Cardiac muscle cell (in vitro differentiated cells and primary cell): ENCODE measurements at places on chromosomes 4 and X.
A peak's percentile ranks its signal among the peaks of the same experiment; 100 is the strongest.

DNA sequence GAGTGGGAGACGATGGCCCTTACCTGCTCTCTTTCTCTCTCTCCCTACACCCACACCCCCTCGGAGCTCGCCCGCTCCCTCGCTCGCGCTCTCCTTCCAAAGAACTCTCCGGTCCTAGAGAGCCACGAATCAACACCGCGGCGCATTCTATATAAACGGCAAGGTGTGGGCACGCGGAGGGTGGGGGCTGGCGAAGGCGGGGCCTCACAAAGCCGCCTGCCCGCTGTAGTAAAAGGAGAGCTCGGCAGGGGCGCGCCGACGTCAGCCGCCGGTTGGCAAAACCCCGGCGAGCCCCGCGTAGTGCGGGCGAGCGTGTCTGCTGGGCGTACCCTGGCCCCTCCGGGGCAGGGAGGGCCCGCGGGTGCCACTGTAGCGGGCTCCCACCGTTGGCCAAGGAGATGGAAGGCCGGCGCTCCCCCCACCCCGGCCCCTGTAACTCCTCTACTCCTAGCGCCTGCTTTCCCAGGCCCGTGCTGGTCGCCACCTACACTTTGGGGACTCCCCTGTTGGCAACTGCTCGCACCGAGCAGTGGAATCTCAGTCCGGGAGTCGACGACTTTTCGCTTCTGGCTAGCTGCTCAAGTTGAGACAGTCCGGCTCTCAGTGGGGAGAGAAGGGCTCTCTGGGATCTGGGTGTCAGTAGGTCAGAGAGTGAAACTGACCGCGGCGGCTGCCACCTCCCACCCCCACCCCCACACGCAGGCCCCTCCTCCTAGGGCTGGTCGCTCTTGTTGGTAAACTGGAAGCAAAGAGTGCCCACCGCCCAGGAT, 325.5 kb upstream of the F9 start:
- no peak for DNase-seq

GRCh38 chrX:72117636-72118210, 14.0 kb downstream of the RTL5 start:
- no peak for DNase-seq

- peak; percentile 46 for DNase-seq
Measured at GRCh38 chr4:40980318-40980883, 230.6 kb downstream of the NSUN7 start.

GRCh38 chrX:134377537-134377936, 82.4 kb upstream of the HPRT1 start:
- peak; percentile 73 for DNase-seq

GRCh38 chrX:101385795-101386541, at the start of gene BTK:
TSS of gene BTK (minus strand) at chrX:101386191. CDS start at chrX:101375284, 10,907 bp downstream.
- DNase-seq = no peak

DNA sequence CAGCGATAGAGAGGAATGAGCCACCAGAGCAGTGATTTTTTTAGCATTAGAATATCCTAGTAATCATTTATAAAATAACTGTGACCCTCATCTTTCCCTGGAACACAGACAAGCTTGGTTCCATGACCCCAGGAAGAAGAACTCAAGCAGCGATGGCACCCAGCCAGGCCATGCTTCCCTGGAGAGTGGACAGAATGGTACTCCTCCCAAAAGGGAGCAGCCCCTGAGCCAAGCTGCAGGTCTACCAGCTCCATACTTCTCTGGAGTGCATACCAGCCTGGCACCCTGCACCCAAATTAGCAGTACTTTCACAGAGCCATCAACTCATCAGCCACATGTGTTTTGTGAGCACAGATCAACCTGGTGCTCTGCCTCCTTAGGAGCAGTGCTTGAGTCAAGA, 310.9 kb upstream of the PCDH10 start:
- no peak for DNase-seq

GRCh38 chr4:83724485-83725335, 188.8 kb downstream of the GPAT3 start:
- DNase-seq = no peak

DNA sequence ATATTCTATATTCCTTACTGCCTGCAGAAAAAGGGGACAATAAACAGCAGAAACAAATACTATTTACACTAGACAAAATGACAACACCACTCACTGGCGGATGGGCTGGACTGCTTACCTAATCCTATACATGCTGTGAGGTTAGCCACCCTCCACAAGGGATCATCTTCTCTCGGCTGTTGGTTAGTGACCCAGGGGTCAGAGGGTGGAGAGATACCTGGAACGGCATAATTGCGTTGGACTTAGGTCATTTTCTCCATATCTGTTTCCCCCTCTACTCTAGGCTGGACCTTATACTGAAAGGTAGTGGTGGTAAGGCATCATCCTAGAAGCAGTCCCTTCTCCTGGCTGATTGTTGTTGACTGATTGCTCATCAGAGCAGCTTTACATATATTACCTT, 286.8 kb upstream of the UGT8 start:
- DNase-seq = no peak

DNA sequence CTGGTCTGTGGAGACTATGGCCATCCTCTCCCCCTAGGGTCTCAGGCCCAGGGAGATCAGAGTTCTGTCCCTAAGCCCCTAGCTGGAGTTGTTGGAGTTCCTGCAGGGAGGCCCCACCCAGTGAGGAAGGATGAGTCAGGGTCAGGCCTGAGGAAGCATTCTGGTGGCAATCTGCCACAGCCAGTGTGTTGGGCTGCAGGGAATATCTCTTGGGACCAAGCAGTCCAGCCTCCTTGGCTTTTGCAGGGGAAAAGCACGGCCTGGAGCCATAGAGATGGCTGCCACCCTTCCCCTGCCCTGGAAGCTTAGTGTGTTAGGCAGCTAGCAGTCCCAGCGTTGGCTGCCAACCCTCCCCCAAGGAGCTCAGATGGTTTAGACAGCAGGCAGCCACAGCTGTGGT, 202.4 kb downstream of the RTL9 start:
- peak; percentile 17 for DNase-seq

- DNase-seq = no peak
Measured at GRCh38 chrX:82734140-82734539, 774.0 kb upstream of the POU3F4 start.

DNA sequence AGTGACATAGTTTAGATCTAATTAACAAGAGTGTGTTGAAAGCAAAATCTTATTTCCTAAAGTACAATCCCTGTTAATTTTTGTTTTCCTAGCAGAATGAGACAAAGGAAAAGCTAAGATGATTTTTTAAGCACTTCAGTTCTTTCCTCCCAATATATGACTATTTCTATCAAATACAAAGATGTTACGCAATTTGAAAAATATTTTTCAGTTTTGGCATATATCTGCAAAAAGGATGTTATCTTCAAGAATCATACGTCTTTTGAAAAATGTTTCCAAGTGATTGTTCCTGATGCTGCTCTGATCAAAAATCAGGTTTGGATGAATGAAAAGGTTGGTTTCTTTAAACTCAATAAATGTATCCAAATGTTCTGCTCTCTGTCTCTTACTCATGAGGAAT, 486.7 kb upstream of the CPEB2 start:
- no peak for DNase-seq

GRCh38 chr4:109921384-109921808, 8.7 kb downstream of the EGF start:
- DNase-seq = peak; percentile 57

DNA sequence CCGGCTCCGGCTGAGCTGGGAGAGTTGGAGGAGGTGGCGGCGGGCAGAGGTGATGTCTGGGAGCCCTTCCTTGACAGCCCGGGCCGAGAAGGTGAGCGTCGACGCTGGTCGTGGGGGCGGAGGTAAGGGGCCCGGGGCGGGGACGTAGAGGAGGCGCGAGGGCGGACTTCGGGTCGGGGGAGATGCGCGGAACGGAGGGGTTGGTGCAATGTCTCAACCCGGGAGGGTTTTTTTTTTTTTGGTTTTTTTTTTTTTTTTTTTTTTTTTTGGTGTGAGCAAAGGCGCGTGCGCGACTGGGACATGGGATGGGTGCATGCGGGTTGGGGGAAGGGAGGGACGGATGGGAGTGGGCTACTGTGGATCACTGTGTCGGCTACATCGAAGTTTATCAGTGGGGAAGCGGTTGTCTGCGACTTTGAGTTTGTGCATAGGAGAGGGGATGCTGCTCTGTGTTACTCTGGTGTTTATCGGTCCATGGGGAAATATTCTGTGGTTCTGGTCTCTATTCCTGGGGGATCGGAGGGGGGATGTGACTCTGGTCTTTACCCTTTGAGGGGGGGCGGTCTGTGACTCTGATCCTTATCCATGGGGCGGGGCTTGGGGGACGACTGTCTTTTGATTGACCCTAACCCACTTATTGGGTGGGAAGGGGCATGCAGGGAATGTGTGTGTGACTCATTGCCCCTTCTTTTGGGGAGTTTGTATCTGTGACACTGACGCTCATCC, 537 bp downstream of the RBM10 start:
- no peak for DNase-seq

GRCh38 chr4:73721435-73721834, 18.9 kb upstream of the CXCL8 start:
- no peak for DNase-seq

DNA sequence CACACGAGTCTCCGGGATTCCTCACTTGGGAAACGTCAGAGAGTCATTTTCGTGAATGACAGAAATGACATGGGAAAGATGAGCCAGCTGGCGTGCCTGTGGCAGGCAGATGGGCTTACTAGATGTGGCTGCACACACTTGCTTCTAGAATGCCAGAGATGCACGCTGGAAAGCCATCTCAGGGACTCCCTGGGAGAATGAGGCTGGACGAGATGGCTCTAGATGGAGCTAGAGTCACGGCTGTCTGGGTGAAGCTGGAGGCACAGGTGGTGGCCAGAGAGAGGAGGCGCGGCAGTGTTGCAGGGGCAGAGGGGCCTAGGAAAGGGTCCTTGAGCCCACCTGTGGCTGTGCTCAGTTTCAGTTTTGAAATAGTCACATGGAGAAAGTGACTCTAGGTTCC, 26.0 kb downstream of the TKTL1 start:
- no peak for DNase-seq

DNA sequence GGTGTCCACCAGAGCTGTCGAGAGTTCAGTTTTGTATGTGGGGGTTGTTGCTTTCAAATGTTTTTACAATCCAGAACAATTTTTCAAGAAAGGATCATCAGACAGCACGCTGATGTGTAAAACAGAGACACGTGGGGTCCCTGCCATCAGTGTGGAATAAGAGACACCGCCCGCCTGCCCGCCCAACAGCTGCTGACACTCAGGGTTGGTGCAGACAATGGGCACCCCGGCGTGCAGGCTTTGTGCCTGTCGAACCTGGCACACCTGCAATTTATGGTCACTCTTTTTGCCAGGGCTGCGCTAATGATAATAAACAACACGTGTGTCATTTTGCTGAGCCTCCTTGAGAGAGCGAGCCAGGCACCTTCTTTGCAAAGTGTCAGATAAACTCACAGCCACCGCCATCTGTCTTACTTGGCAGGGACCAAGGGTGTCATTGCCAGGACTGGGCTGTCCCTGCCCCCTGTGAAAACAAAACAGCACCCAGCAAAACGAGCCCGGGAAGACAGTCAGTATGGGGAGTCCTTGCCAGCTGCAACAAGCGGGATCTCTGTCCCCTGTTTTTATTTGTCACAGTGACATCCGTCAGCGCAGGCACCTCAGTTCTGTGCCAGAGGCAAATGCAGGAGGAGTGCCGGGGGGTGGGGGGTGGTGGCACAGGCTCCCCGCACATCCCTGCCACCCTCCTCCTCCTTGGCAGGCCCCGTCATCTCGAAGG, 69.1 kb downstream of the PSAPL1 start:
- no peak for DNase-seq

DNA sequence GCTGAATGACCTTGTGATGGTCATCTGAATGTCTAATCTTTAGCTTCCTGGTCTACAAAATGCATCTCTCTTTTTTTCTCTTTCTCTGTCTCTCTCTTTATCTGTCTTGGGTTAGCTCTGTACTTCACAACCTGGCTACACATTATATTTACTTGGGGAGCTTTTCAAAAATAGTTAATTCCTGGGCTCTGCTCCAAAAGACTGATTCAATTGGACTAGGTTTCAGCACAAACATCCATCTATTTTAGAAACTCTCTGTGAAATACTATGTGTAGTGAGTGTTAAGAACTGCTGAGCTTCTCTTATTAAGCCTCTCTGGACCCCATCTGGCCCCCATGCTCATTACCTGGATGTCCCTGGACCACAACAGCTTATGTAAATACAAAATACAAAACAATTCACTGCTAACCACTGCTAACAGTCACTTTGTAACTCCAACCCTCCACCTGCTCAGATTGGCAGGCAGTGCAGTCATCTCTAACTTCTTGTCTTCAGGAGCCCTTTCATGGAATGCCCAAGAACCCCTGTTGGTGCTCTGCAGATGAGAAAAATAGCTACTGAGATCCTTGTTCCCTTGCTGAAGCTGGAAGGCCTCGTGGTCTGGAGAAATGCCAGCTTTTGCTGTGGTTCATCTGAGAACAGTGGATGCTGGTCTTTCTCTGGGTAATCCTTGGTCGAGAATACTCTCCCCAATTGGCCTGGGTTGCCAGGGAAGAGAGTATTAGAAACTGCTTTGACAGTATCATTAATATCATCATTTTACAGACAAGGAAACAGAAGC, 14.8 kb upstream of the BOD1L1 start:
- DNase-seq = no peak

DNA sequence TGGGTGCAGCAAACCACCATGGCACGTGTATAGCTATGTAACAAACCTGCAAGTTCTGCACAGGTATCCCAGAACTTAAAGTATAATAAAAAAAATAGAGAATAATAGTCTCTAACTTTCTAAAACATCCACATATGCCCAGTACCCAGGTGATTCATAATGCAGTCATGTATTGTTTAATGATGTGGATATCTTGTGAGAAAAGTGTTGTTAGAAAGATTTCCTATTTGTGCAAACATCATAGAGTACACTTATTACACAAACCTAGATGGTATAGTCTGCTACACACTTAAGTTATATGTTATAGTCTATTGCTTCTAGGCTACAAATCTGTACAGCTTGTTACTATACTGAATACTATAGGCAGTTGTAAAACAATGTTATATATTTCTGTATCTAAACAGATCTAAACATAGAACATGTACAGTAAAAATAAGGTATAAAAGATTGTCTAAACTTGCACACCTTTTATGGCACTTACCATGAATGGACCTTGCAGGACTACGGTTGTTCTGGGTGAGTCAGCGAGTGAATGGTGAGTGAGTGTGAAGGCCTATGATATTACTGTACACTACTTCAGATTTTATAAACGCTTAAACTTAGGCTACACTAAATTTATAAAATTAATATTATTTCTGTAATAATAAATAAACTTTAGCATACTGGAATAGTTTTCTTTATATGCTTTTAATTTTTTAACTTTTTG, 232.2 kb upstream of the SLIT2 start:
- no peak for DNase-seq

- peak; percentile 51 for DNase-seq
Measured at GRCh38 chr4:99856166-99856565, 38.1 kb downstream of the LAMTOR3 start.

DNA sequence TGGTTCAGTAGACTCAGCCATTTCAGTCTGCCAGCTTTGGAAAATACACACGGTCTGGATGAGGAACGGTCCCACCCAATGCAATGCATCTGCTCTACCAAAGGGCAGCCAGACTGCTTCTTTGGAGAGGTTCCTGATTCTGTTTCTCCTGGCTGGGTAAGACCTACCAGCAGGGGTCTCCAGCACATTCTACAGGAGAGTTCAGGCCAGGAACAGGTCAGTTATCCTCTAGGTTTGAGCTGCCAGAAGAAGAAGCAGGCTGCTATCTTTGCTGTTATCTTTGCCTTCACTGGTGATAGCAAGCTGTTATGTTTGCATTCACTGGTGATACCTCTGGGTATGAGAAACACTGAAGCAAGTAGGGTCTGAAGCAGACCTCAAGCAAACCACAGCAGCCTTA, 45.5 kb upstream of the PBDC1 start:
- no peak for DNase-seq

- no peak for DNase-seq
Measured at GRCh38 chr4:43564107-43564506, 671.6 kb downstream of the GRXCR1 start.
